ENCODE measurements at places on chromosomes 6 and 20.

DNA sequence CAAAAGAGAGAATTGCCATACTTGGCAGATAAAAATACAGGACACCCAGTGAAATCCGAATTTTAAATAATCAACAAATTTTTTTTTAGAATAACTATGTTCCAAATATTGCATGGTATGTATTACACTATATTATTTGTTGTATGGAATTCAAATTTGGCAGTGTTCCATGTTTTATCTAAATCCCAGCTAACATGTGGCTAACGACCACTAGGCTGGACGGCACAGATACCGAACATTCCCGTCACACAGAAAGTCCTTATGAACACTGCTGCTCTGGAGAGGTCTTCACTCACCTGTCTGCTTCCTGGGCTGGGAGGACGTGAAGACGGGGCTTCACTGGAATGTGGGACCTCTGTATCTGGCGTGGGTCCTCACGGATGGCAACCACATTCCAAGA, 32.8 kb downstream of the SNX5 start:
- no peak for DNase-seq

GRCh38 chr6:35491558-35492257, 5.2 kb downstream of the TEAD3 start:
- DNase-seq: no peak

DNA sequence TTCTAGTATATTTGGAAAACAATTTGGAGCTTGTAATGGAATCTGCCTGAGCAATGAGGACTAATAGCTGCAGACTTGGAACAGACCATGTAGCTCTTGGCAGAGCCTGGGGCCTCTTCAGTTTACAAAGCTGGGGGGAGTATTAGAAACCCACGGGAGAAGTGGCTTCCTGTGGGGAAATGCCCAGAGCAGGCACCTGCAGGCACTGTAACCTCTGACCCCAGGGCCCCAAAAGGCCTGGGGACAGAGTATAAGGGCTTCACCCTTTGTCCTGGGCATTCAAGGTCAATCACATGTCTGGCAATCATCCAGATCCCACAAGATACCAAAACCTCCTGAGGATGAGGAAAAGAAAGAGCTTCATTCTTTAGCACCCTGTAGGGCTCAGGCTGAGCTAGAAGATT, 19.4 kb downstream of the PKIG start:
- no peak for DNase-seq

GRCh38 chr6:14986370-14986769, 259.5 kb upstream of the JARID2 start:
- DNase-seq: no peak

GRCh38 chr6:166656230-166657151, 29.4 kb upstream of the RPS6KA2 start:
- no peak for DNase-seq
